ENCODE measurements at places on chromosomes 11 and 22.

DNA sequence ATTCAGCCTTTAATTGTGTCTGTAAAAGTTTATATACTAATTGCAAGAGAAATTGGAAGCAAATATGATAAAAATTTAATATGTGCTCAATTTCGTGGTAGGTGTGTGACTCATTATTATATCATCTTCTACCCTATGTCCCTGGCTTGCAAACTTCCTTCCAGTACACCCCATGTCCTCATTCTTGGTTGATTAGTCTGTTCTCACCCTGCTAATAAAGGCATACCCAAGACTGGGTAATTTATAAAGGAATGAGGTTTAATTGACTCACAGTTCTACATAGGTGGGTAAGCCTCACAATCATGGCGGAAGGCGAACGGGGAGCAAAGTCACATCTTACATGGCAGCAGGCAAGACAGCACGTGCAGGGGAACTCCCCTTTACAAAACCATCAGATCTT, 11.9 kb downstream of the MRGPRX3 start:
- DNase-seq, result no peak

DNA sequence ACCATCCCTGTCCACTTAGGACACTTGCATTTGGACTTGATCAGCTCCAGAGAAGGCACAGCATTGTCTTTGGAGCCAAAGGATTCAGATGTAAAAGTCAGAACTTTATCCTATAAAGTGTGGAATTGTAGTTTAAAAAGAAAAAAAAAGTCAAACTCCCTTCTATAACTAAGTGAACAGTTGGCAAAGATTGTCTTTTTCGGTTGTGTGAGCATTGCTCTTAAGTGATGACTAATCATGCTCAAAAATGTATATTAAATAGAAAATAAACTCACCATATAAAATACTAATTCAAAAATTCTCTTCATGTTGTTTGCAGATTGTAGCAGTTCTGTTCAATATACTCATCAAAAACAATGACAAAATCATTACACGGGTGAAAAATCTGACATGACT, 93.8 kb downstream of the ETS1 start:
- no peak for DNase-seq

DNA sequence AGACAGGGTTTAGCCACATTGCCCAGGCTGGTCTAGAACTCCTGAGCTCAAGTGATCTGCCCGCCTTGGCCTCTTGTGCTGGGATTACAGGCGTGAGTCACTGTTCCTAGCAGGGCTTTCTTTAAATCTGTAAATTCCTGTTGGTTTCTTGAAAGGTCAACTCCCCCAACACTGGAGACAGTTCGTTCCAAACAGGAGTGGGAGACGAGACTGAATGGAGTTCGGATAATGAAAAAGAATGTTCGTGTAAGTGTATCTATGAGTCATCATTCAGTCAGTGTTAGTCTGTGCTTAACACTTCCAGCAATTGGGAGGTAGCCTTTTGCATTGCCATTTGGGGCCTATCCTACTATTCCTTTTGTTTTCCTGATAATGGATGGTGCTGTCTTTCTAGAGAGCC, 10.0 kb upstream of the BACE1-AS start:
- DNase-seq, result no peak

GRCh38 chr11:62882788-62883501, 2.2 kb downstream of the SLC3A2 start:
- no peak for DNase-seq

DNA sequence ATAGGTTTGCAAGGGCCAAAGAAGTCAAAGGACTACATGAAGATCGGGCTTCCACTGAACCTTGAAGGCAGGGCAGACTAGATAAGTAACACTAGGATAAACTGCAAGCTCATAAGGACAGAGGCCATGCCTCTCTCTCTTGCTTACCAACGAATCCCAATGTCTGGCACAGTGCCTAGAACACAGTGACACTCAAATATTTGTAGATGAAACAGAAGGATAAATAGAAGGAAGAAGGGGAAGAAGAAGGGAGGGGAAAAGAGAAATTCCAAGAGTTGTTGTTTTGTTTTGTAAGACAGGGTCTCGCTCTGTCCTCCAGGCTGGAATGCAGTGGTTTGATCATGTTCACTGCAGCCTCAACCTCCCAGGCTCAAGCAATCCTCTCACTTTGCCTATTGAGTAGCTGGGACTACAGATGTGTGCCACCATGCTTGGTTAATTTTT, 26.9 kb downstream of the SIK3 start:
- DNase-seq, result peak; percentile 25

DNA sequence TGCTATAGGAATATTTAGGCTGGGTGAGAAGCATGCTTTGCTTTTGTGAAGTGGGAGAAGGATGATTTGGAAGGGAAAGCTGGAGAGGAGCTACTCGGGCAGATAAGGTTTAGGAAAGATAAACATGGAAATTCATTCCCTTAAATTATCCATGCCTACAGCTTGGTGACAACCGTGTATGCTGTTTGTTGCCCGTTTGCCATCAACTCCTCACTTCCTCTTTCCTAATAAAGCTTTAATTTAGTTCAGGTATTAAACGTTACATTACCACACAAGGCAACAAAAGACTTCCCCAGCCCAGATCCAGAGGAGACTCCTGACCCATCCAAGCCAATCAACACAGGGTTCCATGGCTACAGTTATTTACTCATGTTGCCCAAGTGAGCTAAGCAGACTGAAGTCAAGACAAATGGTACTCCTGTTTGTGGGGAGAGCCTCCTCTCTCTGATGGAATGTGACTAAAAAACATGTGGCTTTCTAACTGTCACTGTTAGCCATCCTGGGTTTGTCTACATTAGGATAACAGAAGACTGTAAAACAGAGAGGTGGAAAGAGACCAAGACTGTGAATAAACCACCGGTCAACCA, 101.7 kb upstream of the GRAMD1B start:
- DNase-seq, result no peak

GRCh38 chr11:47288066-47288465, 18.1 kb downstream of the MADD start:
- DNase-seq, result no peak

DNA sequence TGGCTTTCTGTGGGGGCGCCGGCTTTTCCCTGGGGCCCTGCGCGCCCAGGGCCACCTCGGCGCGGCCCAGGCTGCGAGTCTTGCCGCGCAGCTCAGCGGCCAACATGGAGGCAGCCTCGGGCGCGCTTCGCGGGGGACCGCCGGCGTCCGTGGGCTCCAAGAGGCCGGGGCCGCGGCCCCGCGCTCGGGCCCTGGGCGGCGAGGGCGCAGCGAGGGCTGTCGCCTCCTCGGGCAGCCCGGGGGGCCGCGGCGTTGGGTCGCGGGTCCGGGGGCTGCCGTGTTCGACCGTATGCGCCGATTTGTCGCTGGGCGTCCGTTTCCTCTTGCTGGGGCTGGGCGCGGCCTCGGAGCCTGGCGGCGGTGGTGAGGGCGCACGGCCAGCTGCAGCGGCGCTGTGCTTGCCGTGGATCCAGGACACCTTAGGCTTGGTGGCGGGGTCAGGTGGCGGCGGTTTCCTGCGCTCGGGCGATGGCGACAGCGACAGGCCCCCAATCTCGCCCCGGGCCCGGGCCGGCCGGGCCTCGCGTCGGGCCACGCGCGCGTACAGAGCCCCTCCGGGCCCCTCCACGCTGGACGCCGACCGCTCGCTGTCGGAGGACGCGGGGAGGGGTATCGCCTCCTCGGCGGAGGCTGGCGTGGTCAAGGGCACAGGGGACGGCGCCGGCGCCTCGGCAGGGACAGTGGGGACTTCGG, 11.9 kb downstream of the SCARF2 start:
- no peak for DNase-seq

GRCh38 chr11:122843281-122844141, 5.2 kb downstream of the CRTAM start:
- no peak for DNase-seq

GRCh38 chr22:41779929-41780505, 20.5 kb upstream of the CCDC134 start:
- DNase-seq, result no peak

DNA sequence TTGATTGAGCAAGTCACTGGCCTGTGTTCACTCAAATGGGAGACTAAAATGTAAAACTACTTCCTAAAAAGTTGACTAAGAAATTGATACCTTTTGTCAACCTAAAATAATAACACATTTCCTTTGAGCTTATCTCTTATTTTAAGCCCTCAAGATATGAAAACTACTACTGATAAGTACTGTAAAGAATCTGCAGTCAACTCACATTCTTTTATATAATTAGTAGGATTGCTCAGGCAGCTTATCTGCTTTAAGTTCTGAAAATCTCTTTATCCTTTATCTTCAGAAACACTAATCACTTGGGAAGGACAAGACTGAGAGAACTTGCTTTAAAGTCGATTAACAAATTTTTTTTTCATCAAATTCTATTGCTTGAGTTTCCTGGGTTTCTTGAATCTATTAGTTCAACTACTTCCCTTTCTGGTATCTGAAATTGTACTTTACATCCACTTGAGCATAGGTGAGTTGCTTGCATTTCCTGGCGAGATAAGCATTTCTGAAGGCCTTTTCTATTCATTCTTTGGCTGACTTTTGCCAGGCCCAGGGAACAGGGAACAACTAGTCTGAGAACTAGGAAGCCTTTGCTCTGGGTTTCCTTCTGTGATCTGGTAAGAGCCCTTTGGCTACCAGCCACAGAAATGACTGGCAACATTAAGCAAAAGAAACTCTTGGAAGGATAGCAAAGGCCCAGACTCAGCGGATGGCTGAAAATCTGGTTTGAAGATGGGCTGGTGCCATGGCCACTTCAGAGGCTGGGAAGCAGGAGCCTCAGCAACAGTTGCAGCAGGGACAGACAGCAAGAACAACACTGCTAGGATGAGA, 19.3 kb upstream of the CSRP3 start:
- DNase-seq, result no peak

DNA sequence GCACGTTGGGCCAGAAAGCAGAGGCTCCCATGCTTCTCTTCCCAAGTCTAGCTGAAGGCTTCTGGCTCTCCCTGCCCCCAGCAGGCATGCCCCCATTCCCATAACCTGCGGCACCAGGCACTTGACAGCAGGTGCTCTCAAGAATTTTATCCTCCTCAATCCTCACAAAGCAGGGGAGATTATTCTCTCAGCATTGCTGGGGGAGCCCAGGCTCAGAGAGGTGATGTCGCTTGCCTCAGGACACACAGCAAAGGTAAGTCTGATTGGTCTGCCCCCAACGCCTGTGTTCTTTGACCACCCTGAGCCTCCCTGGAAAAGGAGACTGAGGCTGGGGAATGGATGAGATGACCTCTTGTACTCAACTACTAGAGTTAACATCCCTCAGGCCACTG, 4.8 kb downstream of the TST start:
- DNase-seq, result no peak

GRCh38 chr11:18657673-18658072, 23.5 kb upstream of the SPTY2D1 start:
- DNase-seq, result no peak

- DNase-seq, result no peak
Observed at GRCh38 chr22:49402169-49402568, 425.5 kb downstream of the BRD1 start.

- DNase-seq, result no peak
Observed at GRCh38 chr11:121487191-121487590, 34.4 kb upstream of the SORL1-AS1 start.

- DNase-seq, result no peak
Observed at GRCh38 chr22:23287136-23288095, 107.1 kb downstream of the BCR start.

- DNase-seq, result no peak
Observed at GRCh38 chr11:61126256-61126655, 24.0 kb downstream of the CD5 start.

GRCh38 chr11:66912361-66912760, 45.8 kb downstream of the PC start:
- DNase-seq, result no peak

- DNase-seq, result no peak
Observed at GRCh38 chr11:44463751-44464150, 101.7 kb upstream of the CD82 start.

DNA sequence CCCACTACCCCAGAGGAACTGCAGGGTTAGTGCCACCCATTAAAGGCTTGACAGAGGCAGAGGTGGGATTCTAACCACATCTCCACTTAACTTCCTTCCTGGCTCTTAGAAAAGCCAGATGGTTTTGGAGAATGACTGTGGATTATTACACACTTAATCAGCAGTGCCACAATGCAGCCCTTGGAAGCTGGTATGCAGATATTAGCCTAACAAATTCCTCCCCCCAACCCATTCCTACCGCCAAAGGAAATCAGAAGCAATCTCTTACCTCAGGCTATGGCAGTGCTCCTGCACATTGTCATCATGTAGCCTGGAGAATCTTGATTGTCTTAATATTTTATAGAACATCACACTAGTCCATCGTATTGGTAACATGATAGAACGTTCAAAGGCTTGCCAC, 23.2 kb upstream of the NRGN start:
- DNase-seq, result no peak

DNA sequence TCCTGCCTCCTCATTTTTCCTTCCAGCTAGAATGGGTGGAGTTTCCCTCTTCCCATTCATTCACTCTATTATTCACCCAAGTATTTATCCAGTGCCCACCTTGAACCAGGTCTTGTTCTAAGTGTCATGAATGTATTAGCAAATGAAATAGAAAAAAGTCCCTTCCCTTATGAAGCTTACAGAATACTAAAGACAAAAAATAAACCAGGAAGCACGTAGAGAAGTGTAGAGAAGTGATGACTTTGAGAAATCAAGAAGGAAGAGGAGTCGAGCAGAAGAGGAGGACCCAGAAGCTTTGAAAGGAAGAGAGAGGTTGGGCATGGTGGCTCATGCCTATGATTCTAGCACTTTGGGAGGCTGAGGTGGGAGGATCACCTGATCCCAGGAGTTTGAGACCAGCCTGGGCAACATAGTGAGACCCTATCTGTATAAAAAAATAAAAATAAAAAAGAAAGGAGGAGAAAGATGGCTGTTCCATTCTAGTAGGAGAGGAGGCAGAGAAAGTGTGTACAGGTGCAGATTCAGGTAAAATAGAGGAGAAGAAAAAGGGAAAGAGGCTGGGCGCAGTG, 17.1 kb upstream of the SYVN1 start:
- no peak for DNase-seq

DNA sequence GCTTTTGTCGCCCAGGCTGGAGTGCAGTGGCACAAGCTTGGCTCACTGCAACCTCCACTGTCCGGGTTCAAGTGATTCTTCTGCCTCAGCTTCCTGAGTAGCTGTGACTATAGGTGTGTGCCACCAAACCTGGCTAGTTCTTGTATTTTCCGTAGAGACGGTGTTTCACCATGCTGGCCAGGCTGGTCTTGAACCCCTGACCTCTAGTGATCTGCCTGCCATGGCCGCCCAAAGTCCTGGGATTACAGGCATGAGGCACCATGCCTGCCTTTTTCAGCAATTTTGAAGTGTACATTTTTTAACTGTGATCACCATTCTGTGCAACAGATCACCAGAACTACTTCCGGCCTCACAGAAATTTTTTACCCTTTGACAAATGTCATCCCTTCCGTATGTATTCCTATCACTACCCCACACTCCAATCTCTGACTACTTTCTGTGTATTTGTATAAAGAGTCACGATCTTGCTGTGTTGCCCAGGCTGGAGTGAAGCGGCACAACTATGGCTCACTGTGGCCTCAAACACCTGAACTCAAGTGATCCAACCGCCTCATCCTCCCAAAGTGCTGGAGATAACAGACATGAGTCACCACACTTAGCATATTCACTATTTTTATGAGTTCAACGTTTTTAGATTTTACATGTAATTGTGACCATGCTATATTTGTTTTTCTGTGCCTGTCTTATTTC, 44.0 kb downstream of the XKR3 start:
- no peak for DNase-seq

All from hippocampal formation (tissue), 2 donors.